ENCODE measurements at places on chromosomes 12 and 14.

- no peak for DNase-seq
Measured at GRCh38 chr14:102043251-102044025, 43.4 kb downstream of the HSP90AA1 start.

DNA sequence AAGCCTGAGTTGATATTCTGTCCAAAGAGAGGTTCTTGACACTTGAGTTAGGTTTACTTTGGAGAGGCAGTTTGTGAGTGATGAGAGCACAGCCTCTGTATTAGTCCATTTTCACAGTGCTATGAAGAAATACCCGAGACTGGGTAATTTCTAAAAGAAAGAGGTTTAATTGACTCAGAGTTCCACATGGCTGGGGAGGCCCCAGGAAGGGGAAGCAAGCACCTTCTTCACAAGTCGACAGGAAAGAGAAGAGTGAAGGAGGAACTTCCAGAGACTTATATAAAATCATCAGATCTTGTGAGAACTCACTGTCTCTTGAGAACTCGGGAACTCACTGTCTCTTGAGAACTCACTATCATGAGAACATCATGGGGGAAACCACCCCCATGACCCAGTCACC lies 5.4 kb downstream of the ZC3H14 start:
- no peak for DNase-seq

- no peak for DNase-seq
Measured at GRCh38 chr14:25607192-25607591, 557.2 kb upstream of the STXBP6 start.

- DNase-seq: no peak
Measured at GRCh38 chr12:102096855-102097254, 23.1 kb downstream of the NUP37 start.

- no peak for DNase-seq
Measured at GRCh38 chr12:28308891-28309290, 118.6 kb downstream of the CCDC91 start.

DNA sequence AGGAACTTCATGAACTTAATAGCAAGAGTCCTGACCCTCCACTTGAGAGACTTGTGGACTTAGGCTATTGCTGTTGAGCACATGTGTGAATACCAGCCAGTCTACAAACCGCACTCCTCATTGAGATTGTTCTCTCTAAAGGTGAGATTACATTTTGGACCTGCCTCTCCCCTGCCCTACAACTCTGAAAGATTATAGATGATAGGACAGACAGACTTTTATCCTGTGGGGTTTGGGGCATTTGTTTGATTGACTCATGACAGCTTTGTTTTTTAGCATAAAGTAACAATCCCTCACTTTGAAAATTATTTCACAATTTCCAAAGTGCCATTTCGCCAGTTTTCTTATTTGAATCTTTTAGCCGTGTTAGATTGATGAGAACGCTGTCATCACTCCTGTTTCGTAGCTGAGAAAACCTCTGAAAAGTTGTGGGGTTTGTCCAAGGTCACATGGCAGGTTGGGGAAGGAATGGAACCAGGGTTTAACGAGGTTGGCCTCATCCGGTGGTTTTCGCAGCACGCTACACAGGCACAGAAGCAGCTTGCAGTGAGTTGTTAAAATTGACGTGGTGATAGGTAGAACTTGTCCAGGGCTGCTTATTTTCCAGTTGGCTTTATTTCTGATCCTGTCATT lies 836 bp downstream of the EVL start:
- peak; percentile 89 for DNase-seq

DNA sequence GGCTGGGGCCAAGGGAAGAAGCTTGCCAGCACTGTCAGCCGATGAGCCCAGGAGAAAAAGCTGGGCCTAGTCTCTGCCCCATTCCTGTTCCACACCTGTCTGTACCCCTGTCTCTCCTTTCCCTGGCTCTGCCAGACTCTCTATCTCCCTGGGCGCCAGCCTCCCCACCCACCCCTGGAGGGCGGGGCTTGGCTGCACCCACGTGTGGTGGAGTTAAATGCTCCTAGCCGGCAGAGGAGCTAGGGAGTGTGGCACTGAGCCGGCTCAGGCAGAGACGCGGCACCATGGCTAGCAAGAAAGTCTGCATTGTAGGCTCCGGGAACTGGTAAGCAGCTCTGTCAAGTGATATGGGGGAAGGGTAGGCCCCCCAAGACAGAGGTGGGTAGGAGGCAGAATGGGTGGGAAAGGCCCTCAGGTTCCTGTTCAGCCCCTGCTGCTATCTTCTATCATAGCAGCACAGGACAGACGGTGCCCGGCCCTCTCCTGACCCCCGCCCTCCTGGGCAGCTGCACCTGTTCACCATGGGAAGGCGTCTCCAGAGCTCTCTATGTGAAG lies at the start of gene GPD1:
Gene GPD1 (plus strand): TSS at position 242 of the 555 bp plus-strand sequence. CDS start 43 bp downstream, at position 285.
- no peak for DNase-seq

DNA sequence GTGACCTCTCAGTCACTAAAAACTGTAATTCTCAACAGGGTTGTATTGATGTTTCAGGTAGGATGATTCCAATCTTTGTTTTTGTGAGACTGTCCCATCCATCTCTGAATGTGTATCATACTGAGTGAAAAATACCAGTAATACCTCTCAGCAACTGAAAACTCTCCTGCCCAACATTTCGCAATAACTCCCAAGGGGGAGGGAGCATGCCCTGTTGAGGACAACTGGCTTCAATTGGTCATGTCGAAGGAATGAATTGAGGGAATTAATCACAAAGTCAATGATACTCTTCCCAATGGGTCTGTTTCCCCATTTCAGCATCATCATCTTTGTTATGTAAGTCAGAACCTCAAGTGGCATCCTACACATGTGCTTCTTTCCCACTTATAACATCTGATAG lies 102.4 kb upstream of the E2F7 start:
- no peak for DNase-seq

DNA sequence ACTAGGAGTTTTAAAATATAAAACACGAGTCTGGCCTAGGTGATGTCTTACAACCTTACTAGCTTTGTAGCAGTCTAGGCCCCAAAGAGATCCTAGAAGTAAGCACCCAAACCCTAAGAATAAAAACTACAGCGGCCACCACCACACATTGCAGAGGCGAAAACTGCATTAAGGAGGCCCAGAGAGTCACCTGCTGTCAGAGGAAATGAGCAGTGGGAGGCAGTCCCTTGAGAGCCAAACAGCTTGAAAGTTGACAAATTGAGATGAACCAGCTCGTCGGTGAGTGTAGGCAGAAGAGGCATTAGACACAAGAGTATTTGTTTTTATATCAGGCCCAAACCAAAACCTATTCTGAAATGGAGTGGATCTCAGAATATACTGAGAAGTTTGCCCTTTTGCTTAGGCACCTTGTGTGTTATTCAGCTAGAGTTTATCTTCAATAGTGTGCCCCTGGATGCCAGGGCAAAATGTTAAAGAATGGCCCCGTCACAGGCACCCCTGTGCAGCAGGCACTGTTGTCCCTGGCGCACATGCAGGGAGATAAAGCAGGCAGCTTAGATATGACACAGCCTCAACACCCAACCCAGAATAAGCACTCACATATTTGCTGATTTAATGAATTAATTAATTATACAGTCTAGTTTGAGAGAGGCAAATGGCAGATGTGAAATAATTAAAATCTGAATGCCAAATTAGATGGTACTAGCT lies 56.7 kb downstream of the TTC7B start:
- no peak for DNase-seq

DNA sequence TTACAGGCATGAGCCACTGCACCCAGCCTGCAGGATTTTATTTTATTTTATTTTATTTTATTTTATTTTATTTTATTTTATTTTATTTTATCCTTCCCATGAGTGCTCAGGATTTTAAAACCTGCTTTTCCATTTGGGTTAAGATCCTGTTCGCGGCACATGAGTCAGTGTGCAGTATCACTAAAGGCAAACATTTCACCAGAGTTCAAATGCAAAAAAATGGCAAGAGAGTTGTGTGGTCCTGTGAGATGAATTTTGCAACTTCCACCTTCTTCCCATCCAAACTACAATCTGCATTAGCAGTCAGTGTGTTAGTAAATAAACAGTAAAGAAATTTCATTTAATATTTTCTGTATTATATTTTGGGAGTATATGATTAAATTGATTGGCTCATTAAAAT lies 29.0 kb downstream of the MOAP1 start:
- no peak for DNase-seq

DNA sequence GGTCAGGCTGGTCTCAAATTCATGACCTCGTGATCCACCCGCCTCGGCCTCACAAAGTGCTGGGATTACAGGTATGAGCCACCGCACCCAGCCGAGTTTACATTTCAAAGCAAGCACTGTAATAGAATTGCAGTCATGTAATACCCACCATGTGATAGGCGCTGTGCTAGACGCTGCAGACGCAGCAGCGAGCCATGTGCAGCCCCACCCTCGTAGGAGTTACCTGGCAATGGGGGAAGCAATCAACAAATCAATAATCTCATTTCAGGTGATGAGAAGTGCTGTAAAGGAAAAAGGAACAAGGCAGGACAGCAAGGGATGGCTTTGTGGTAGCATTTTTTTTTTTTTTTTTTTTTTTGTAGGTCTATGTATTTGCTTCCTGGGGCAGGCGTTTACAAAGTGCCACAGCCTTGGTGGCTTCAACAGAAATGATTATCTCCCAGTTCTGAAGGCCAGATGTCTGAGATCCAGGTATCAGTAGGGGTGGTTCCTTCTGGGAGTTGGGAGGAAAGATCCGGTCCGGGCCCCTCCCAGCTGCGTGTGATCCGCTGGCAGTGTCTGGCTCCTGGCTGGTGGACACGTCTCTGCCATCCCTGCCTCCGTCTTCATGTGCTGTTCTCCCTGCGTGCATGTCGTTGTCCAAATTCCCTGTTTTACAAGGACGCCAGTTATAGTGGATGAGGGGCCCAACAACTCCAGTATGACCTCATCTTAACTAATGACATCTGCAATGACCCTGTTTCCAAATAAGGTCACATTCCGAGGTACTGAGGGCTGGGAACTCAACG lies 72.8 kb downstream of the TNFAIP2 start:
- no peak for DNase-seq

GRCh38 chr12:32698285-32698684 lies 19.2 kb downstream of the DNM1L start:
- DNase-seq: no peak

DNA sequence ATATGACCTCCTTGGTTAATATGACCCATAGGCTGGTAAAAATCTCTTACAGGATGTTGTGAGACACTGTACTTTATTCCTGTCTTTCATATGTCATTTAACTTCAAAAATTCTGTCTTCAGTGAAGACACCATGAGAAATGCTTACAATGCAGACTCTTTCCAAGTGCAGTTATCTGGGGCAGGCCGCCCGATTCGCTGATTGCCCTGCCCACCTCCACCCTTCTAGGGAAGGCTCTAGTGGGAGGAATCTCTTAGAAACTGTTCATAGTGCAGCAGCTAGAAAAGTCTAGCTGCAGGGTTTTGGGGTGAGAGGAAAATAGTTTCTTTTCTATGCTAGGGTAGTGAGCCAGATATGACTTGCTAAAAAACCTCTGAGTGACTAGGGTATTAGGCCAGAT lies 15.0 kb upstream of the CIPC start:
- DNase-seq: no peak

- DNase-seq: no peak
Measured at GRCh38 chr12:116950628-116951325, 40.0 kb downstream of the FBXW8 start.

GRCh38 chr14:89138846-89139245 lies 278.2 kb downstream of the FOXN3 start:
- no peak for DNase-seq

DNA sequence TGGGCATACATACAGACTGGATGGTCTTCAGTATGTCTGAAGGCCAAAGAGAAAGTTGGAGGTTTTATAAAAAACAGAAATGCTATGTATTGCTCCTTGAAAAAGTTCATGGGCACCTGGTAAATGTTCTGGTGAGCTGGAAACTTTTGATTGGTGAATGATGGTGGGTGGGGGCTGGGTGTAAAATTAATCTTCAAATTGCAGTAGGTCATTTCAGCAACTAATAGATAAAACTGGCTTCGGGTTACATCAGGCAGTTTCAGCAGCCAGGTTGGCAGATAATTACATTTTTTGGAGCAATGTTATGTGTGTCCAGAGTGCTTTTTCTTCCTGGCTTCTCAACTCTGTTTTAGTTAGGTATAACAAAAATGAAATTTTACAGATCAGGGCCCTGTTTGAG lies 35.3 kb downstream of the SDR9C7 start:
- no peak for DNase-seq

- no peak for DNase-seq
Measured at GRCh38 chr14:101716956-101717662, 44.4 kb upstream of the PPP2R5C start.

DNA sequence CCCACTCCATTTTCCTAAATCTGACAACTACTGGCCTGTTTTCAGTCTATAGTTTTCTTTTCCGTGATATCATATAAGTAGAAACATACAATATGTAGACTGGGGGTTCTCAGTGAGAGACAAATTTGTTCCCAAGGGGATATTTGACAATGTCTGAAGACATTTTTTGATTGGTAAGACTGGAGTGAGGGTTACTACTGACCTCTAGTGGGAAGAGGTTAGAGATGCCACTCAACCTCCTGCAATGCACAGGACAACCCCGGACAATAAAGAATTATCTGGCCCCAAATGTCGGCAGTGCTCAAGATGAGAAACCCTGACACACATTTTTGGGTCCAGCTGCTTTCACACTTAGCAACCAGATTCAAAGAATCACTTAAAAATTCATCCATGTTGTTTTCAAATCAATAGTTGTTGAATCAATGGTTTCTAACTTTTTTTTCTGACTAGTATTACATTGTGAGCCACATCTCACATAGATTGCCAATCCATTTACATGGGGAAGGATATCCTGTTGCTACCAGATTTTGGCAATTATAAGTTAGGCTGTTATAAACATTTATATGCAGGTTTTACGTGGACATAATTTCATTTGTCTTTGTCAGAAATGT lies 307.1 kb downstream of the RPL10L start:
- DNase-seq: no peak

- DNase-seq: no peak
Measured at GRCh38 chr12:3944620-3945019, 71.4 kb upstream of the PARP11 start.

DNA sequence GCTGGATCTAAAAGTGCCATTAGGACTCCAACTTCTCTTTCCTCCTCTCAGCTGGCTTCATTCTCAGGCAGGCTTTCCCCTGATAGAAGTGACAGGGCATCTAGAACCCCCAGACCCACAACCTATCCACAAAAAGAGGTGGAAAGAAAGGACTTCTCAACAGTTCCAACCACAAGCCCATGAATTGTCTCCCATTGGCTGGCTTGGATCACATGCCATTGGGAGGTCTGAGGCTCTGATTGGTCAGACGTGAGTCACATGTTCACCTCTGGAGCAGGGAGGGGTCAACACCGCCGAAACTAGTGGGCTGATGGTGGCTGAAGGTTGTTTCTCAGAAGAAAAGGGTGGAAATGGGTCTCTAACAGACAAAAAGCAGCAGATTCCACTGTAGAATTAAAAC lies 47.2 kb downstream of the DRAM1 start:
- no peak for DNase-seq

GRCh38 chr12:107225635-107226034 lies 132.3 kb upstream of the CRY1 start:
- no peak for DNase-seq

All from CD4-positive, alpha-beta T cell treated with Interleukin-2 at 100 ng/mL for 4 hours (primary cell).